Left renal pelvis (tissue), 4 donors: ENCODE measurements at places on chromosomes 2 and 18.

DNA sequence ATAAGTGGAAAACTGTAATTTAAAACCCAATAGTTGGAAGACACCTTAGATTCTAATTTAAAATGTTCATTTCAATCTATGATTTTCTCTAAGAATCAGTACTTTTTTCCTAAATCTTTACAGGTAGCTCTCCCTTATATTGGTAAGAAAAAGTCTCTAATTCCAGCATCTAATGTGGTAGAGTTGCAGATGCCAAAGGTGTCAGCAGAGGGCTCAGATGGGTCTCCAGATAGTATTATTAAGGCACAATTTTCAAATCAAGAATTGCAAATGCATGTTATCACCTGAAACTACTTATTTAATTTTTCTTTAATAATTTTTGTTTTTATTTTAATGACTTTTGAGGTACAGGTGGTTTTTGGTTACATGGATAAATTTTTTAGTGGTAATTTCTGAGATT, 25.5 kb upstream of the ITGA4 start:
- no peak for DNase-seq

DNA sequence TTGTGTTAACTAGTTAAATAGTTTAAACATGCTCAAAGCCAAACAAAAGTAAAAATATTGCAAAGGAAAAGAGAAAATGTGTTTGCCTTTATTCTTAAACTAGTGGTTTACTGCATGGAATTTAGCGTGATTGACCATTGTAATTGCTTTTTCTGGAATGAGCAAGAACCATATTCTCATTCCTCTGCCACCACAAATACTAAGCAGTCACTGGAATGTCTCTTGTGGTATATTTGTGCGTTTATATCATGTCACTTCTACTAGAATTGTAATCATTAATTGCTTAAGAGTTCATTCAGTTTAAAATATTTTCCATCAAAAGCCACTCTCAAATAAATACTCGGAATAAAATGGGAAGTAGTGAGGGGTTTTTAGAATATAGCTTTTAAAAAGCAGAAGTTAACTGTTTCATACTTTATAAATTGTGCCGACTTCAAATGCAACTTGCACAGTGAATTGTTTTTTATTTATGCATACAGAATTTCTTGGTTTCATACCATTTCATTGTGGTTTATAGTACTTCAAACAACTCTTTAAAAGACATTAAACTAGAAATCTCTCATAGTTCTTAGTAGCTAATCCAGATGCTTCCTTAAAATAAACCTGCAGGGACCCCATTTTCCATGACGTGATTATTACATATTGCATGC, 288.1 kb downstream of the EPHA4 start:
- DNase-seq = no peak

DNA sequence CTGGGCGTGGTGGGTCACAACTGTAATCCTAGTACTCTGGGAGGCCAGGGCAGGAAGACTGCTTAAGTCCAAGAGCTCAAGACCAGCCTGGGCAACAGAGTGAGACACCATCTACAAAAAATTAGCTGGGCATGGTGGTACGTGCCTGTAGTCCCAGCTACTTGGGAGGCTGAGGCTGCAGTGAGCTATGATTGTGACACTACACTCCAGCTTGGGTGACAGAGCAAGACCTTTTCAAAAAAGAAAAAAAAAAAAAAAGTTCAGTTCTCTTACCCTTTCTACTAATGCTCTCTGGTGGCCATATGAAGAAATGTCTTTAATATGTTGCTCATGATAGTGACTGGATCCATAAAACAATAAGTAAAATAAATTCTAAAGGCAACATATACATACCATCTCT, 14.9 kb downstream of the TYW5 start:
- no peak for DNase-seq

- DNase-seq = no peak
Observed at GRCh38 chr2:33377048-33377447, 99.4 kb upstream of the RASGRP3 start.
